ENCODE measurements at places on chromosomes 12 and 14.

- DNase-seq = no peak
Observed at GRCh38 chr12:5746036-5746908, 198.8 kb downstream of the ANO2 start.

- peak; percentile 15 for DNase-seq
Observed at GRCh38 chr12:52081263-52081733, 1.8 kb downstream of the SMIM41 start.

DNA sequence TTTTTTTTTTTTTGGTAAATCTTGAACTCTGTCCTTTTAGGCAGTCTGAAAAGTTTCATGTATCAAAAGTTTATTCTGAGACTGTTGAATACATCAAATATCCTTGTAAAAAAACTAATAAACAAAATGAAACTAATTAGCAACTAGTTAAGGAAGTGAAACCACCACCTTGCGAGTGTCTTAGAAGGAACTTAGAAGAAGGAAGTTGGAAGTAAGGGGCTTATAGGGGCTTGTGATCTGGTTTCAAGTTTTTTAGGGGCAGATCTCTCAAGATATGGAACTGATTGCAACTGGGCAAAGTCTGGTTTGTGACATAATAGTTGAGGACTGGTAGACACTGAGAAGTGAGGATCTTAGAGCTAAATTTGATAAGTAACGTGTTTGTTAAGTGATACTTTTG is 748.8 kb downstream of the C12orf50 start:
- DNase-seq = no peak

GRCh38 chr14:59753512-59753911 is 117.1 kb downstream of the RTN1 start:
- no peak for DNase-seq

Data from CD4-positive, alpha-beta T cell treated with Interleukin-17A for 4 hours (primary cell).